ENCODE measurements at places on chromosomes 4 and X.

- DNase-seq: no peak
Measured at GRCh38 chr4:154184238-154184637, 307.4 kb downstream of the DCHS2 start.

DNA sequence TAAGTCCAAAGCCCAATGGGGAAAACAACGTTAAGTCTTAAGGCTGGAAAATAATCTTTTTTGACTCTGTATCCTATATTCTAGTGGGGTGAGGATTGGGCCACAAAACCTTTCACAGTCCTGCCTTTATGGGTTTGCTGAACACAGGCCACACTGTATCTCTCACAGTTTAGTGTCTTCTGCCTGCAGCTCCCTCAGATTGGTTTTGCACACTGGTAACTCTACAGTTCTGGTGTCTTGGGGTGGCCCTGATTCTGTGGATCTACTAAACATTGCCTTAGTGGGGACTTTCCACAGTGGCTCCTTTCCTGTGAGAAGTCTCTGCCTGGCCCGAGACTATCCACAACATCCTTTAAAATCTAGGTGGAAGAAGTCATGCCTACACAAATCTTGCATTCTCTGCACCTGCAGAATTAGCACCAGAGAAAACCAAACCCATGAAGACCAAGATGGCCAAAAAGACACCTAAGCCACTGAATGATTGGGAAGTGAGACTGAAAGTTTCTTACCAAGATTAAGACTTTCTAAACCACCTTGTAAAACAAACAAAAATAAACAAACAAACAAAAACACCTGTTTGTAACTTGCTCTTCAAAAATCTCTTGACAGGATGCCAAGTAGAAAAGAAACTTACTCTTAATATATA lies 150.4 kb upstream of the PCDH10 start:
- DNase-seq: no peak

DNA sequence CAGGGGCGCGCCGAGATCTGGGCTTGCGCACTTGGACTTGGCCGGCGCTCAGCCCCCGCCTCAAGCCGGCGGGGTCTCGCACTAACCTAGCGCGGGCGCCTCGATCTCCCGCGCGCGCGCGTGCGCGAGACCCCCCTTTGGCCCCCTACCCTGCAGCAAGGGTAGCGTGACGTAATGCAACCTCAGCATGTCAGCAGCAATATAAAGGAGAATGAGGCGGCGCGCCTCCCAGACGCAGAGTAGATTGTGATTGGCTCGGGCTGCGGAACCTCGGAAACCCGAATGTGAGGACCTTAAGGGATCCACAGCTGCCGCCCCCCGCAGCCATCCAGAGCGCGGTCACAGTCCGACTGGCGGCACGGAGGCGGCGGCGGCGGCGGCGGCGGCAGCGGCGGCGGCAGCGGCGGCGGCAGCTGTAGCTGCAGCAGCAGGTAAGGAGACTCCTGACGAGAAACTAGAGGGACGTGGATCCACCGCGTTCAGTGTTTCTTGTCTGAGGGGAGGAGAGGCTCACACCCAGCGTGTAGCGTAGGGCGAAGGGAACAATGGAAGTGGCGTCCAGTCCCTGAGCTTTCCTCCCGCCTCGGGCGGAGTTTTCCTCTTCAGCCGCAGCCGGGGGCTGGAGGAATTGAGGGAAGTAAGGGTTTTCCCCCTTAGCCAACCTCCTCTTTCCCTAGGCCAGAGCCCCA lies at the start of the genes SATL1 and ZNF711:
TSS of gene SATL1 (minus strand) at position 19 of the 689 bp plus-strand sequence. CDS start 134,811 bp downstream, outside the sequence.
TSS of gene ZNF711 (plus strand) at position 231 of the 689 bp plus-strand sequence. CDS start 3,582 bp downstream, outside the sequence.
- no peak for DNase-seq

DNA sequence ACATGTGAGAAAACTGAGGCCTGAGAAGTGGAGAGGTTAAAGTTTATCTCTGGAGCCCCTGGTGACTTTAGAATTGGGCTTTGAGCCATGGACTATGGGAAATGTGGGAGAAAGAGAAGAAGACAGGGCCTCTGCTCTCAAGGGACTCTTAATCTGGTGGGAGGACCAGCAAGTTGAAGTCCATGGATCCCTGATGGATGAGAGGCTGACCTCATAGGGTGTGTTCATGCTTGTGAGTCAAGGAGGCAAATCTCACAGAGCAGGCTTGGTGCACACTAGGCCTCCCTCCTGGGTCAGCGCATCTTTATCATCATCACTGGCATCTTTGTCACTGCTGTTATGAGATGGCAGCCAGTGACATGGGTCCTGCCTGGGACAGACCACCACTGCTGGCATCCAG lies 211.9 kb downstream of the AFAP1 start:
- DNase-seq: no peak

DNA sequence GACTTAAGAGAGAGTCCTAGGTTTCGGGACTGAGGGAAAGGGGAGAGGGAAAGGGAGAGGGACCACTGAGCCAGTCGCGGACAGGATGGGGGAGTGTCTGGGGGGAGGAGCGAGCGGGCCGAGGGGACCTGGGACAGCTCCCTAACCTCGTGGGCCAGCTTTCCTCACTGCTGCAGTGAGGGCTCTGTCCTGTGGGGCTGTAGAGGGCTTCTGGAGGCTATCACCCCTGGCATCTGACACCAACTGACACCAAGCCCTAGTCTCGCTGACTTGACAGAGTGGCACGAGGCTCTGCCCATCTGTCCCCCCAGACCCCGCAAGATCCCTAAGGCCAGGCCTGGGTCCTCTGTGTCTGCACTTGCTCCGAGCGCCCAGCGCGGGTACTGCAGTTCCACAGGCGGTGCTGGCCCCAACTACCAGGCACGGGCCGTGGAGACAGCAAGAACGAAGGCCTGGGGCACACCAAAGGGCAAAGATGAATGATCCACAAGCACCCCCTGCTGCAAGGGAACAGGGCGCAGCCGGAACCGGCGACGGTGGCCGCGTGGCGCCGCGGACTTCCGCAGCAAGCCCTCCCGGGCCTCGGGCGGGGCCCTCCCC lies 465 bp downstream of the HAUS7 start:
- DNase-seq: peak; percentile 13

- no peak for DNase-seq
Measured at GRCh38 chrX:136126872-136127406, 20.4 kb upstream of the FHL1 start.

GRCh38 chr4:165542476-165542875 lies 163.7 kb downstream of the CPE start:
- no peak for DNase-seq

GRCh38 chrX:40090050-40090804 lies 7.5 kb downstream of the BCOR start:
- no peak for DNase-seq

DNA sequence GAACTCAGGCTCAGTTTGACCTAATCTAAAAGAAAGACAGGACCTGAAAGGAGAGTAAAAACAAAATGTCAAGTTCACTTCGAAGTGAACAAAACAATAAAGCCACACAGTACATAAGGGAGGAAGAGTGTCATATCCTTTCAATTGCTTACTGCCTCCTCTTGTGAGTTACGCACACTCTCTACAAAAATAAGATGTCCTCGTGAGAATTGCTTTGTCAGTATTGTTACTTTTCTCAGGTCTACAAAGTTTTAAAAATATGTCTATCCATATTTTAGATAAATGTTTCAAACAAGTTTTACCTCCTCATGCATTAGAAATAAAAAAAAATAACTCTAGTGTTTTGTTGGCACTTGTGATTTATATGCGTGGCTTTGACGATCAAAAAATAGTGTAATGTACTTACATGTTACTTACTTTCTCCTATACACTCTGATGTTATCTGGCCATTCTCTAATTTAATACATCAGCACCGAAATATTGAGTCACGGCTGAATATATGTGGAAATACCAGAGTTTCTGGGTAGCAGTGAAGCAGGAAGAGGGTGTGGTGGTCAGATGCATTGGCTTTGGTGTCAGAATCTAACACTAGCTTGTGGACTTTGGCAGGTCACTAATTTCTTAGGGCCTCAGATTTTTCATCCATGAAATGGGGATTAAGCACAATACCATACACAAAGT lies 8.1 kb upstream of the MRPL1 start:
- DNase-seq: no peak

DNA sequence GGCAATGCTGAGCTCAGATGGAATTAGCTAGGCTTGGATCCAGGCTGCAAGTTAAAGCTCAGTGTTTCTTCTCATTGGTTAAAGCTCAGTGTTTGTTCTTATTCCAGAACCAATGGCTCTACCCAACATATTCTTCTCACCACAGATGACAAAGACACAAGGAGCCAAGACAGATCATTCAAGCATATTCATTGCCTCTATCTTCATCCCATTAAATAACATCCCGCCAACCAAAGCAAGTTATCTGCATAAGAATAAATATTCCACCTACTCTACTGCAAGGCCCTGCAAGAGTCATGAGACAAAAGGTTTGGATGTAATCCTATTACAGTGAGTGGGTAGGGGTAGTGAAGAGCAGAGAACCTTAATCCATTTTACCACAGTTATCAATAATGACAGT lies 766.5 kb downstream of the C4orf33 start:
- DNase-seq: no peak

DNA sequence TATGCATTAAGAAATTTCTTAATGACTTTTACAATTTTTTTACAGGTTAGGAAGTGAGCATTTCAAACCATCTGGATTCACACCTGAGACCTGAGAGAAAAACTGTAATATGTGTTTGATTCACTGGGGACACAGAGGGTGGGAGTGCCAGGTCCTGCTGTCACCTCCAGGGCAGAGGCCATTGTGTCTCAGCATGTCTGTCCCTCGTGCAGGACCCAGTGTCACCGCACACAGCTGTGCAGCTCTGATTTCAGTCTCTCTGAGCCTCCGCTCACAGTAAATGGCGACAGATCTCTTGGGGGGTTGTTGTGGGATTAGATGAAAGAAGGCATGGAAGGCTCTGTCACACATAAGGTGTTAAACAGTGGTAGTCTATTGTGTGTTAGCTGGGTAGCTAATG lies 23.0 kb upstream of the CLDN24 start:
- no peak for DNase-seq

GRCh38 chr4:139146926-139147629 lies 29.9 kb downstream of the ELF2 start:
- DNase-seq: no peak

GRCh38 chr4:2337896-2338295 lies 76.0 kb upstream of the MXD4 start:
- no peak for DNase-seq

DNA sequence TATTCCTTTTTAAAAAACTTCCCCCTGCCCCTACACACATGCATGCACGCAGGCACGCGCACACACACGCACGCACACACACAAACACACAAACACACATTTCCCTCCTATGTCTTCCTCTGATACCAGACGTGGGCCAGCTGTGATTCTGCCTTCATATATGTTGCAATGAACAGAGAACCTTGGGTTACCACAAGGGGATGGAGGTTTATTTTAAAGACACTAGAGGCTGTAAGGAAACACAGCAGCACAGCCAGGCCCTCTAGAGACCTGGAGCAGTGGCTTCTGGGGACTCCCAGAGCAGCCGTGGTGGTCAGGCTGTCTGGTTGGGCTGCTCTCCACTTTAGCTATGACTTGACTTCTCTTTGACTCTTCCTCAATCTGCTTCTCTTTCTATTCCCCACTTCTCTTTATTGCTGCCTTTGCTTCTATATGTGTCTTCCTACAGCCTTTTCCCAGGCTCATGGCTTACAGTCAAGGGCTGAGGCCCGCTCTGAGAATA lies 3.2 kb upstream of the TLR10 start:
- DNase-seq: no peak

- no peak for DNase-seq
Measured at GRCh38 chr4:138086611-138087041, 155.5 kb downstream of the SLC7A11 start.

DNA sequence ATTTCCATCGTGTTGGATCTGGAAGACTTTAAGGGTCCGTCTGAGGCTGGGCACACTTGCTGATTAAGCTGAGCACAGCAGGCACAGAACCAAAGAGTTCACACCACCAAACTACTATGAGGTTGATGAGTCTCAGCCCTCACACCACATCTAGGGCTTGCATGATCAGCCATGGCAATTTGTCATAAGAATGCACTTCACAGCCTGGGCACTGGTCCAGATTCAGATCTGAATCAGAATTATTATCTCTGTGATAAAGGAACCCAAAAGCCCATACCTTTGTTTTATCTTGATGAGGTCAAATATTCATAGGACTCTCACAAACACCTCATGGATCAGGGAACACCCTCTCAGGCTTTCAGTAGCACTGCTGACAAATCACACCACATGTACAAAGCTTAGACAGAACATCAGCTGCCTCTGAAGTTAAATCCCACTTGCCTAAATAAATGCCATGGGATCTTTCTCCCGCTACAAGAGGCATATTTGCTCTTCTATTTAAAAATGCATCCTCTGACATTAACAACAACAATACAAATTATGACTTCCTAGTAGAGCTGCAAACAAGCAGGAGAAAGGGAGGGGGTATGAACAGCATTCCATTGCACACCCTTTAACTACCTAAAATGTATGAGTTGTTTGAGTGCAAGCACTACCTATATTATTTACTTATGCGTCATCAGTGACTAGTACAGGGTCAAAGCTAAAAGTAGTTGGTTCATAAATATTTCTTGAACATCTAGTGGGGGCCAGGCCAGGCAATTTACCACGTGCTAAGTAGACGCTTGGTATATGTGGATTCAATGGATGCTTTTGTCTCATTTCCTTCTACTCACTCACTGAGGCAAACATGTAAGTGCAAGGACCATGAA lies 186.3 kb upstream of the FGF13 start:
- no peak for DNase-seq

GRCh38 chr4:52628543-52628942 lies 30.6 kb downstream of the USP46 start:
- DNase-seq: no peak

- DNase-seq: no peak
Measured at GRCh38 chr4:153270361-153270760, 66.1 kb downstream of the TRIM2 start.

- no peak for DNase-seq
Measured at GRCh38 chrX:88425739-88426138, 321.3 kb upstream of the CPXCR1 start.

- DNase-seq: no peak
Measured at GRCh38 chrX:74449322-74449936, 28.1 kb downstream of the SLC16A2 start.

- DNase-seq: no peak
Measured at GRCh38 chr4:123524958-123525628, 128.5 kb downstream of the SPRY1 start.

DNA sequence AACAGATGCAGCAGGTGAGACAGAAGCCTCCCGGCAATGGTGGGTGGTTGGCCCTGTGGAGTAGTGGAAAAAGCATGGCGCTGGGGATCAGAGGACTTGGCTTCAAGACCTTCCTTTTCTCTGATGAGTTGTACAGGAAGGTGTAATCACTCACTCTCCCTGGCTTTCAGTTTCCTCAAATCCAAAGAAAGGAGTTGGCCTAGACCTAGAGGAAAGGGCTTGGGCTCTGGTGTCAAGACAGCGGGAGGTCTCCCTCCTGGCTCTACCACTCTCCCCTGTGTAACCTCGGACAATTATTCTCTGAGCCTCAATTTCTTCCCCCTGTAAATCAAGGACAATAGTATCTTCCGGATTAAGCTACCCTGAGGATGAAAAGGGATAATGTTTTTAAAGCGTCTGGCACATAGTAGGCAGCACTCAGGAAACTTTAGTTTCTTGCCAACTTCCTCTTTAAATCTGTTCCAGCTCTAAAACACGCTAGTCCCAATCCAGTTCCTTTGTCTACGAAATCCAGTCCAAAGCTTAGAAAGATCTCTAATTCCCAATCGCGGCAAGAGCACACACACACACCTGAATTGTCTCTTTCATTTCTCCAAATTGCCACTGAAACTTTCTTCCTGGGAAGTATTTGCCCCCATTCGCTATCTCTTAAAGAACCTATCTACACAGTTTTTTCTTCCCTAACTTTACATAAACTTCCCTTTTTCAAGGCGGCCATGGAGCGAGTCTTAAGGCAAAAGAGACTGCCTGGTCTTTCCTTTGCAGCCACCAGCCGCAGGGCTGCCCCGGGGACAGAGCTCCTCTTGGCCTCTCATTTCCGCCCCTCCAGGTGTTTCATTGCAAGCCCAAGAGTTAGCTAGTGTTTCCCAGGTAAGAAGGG lies 29.9 kb upstream of the GPC4 start:
- DNase-seq: no peak

- no peak for DNase-seq
Measured at GRCh38 chrX:136665258-136665900, 17.4 kb downstream of the CD40LG start.

Data from stimulated activated CD4-positive, alpha-beta T cell treated with anti-CD3 and anti-CD28 coated beads, Interleukin-1b, Interleukin-23, amount 100 ng/mL, for 24 hours (primary cell).